Activated naive CD4-positive, alpha-beta T cell treated with anti-CD3 and anti-CD28 coated beads, Interleukin-2, amount 50 U/mL, for 72 hours (primary cell): ENCODE measurements at places on chromosomes 12 and 14.
A peak's percentile ranks its signal among the peaks of the same experiment; 100 is the strongest.

DNA sequence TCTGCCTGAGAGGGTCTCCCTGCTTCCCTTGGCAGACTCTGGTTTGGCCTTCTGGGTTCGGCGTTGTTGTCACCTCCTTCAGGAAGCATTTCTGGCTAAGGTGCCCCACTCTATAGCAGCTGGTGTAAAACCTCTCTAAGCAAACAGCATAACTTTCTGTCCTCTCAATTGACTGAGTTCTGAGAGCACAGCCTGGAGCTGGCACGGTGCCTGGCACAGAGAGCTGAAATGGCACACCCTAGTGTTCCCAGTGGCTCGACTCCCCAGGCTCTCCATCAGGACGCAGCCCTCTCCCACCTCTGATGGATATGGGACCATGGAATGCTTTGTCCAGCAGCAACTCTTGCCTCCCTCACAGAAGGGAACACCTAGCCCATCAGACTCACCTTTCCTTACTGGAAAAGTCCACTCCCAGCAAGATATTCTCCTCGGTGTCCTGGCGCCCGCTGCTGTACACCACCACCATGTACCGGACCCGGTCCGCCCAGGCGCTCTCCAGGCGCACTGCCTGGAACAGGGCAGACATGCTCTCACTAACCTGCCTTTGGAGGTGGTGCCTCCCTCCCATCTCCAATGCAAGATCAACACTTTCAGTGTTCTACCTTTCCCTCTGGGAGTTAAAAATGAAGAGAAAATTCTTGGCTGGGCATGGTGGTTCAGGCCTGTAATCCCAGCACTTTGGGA lies 40.6 kb downstream of the SSH1 start:
- no peak for DNase-seq

GRCh38 chr12:39287409-39287808 lies 155.5 kb downstream of the KIF21A start:
- no peak for DNase-seq

DNA sequence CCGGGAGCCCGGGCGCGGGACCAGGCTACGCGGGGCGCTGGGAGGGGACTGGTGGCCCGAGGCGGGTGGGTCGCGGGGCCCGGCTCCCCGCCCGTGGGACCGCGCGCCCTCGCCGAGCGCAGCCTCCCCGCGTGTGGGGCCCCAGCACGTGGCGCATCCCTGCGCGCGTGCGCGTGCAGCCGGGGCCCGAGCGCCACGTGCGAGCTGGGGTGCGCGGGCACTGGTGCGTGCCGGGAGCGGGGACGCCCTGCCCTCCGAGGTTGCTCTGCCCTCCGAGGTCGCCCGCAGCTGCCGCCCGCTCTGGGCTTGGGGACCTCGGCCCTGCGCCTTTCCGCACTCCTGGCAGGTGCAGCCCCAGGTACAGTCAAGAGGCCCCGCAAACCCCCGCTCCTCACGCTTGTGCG lies 365 bp upstream of the CCDC88C start:
- DNase-seq = peak; percentile 65

- no peak for DNase-seq
Measured at GRCh38 chr12:118680356-118680963, 300.9 kb upstream of the SRRM4 start.

DNA sequence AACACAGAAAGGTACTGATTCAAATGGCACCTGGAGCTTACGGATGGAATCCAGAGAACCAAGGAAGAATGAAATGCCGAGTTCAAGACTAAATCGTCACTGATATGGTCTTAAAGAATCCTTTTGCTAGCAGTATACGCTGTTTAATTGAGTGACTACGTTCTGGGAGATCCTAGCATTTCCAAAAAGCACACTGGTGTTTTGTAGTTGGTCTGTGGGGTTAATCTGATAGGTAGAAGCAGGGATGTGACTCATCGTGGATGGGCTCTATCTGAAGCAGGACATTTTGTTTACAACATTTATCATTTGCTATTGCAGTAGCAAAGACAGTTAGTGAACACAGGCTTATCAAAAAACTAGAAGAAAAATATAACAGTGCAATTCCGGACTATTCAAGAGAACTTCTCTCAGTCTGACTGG lies 169.2 kb upstream of the HMGA2 start:
- DNase-seq = no peak
